ENCODE measurements at places on chromosomes 3 and 15.

DNA sequence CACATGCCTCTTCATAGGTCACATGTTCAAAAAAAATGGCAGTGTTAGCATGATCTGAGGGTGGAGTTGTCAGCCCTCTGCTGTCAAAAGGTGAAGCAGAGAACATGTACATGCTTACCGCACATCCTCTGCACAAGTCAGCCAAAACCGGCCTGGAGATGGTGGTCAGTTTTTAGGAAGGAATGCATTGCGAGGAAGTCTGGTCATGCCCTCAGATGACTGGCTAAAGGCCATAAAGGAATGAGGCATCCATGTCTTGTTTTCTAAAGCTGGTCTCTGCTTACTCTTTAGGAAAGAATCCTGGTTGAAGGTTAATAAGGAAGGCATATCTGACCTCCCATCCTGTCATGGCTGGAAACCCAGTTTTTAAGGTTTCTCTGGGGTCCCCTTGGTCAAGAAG is 292.0 kb upstream of the CCDC54 start:
- no peaks in the 10 kb centered on the region for H3K36me3 ChIP-seq
- DNase-seq: no peak
- H3K27ac ChIP-seq: no peak overlapping the region
- H3K27me3 ChIP-seq: no peaks in the 10 kb centered on the region
- H3K4me3 ChIP-seq: no peak overlapping the region

GRCh38 chr15:38085931-38086568 is 151.6 kb downstream of the TMCO5A start:
- no peaks in the 10 kb centered on the region for H3K27me3 ChIP-seq
- H3K4me3 ChIP-seq: no peak overlapping the region
- no peaks in the 10 kb centered on the region for H3K36me3 ChIP-seq

- H3K27ac ChIP-seq: no peak overlapping the region
- no peaks in the 10 kb centered on the region for H3K36me3 ChIP-seq
- DNase-seq: peak; percentile 86
Observed at GRCh38 chr3:109275702-109276293, 40.5 kb downstream of the DPPA2 start.

- no peak overlapping the region for H3K4me3 ChIP-seq
- H3K4me1 ChIP-seq: peaks cover 19% of the 10 kb centered on the region
- H3K36me3 ChIP-seq: no peaks in the 10 kb centered on the region
- no peak overlapping the region for H3K27ac ChIP-seq
- DNase-seq: no peak
- no peaks in the 10 kb centered on the region for H3K27me3 ChIP-seq
Observed at GRCh38 chr3:125148836-125149235, 63.7 kb downstream of the SLC12A8 start.

DNA sequence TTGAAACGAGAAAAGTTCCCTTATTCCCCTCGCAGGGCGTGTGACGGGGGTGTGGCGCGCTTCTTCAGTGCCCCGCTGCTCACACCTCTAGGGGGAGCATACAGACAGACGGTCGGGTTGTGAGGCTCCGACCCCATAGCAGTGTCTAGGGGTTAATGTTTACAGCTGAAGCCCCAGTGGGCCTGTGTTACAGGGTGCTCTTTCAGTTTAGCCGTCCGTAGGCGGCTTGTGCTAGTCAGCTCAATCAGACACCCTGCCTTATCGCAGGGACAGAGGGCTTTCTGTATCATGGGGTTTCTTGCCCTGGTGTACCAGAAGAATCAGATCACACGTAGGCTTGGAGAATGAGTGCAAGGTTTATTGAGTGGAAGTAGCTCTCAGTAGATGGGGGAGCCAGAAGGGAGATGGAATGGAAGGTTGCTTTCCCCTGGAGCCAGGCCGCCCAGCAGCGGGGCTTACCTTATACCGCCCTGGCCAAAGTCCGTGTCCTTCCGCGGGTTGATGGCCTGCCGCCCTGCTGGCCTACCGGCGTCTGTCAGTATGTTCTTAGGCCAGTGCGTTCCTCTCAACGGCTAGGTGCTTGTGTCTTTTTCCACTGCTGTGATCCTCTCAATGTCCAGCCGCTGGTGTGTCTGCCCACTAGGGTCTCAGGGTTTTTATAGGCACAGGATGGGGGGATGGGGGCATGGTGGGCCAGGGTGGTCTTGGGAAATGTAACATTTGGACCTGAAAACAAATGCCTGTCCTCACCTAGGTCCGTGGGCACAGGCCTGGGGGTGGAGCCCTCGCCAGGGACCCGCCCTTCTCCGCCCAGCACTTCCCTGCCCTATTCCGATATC is 32.2 kb upstream of the ACP3 start:
- no peaks in the 10 kb centered on the region for H3K36me3 ChIP-seq
- H3K4me1 ChIP-seq: peaks cover 5% of the 10 kb centered on the region
- no peak overlapping the region for H3K4me3 ChIP-seq

- DNase-seq: no peak
- H3K27me3 ChIP-seq: no peaks in the 10 kb centered on the region
- H3K4me3 ChIP-seq: no peak overlapping the region
Observed at GRCh38 chr3:79148786-79149185, 619.0 kb downstream of the ROBO1 start.

DNA sequence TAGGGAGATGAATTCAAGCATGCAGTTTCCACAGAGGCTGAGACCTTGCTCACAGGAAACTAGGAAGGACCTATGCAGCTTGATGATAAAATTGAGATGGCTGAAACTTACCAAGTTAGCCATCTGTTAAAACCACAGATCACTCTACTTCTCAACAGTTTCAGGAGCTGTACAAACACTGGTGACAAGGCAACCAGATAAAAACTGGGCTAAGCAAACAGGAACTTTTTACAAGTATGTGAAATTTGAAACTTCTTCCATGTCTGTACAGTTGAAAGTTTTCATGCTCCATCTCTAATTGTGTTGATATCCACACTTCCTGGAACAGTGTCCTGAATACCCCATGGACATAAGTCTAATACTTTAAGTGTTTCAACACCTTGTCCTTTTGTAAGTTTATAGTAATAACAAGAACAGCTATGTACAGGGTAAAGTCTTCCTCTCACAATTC is 78.2 kb downstream of the FAIM start:
- no peak for DNase-seq
- no peaks in the 10 kb centered on the region for H3K27me3 ChIP-seq
- H3K27ac ChIP-seq: no peak overlapping the region

GRCh38 chr3:85495602-85496001 is 536.8 kb downstream of the CADM2 start:
- H3K27ac ChIP-seq: no peak overlapping the region
- peak; percentile 18 for DNase-seq
- no peaks in the 10 kb centered on the region for H3K36me3 ChIP-seq
- H3K4me1 ChIP-seq: no peaks in the 10 kb centered on the region
- H3K27me3 ChIP-seq: no peaks in the 10 kb centered on the region
- H3K4me3 ChIP-seq: no peak overlapping the region

- no peak overlapping the region for H3K4me3 ChIP-seq
- H3K27me3 ChIP-seq: no peaks in the 10 kb centered on the region
- H3K4me1 ChIP-seq: no peaks in the 10 kb centered on the region
- H3K27ac ChIP-seq: no peak overlapping the region
- no peak for DNase-seq
- no peaks in the 10 kb centered on the region for H3K36me3 ChIP-seq
Observed at GRCh38 chr3:3201611-3202010, 22.1 kb upstream of the CRBN start.

GRCh38 chr3:190849607-190850006 is 12.9 kb downstream of the GMNC start:
- H3K4me1 ChIP-seq: peaks cover 8% of the 10 kb centered on the region
- DNase-seq: no peak
- no peak overlapping the region for H3K4me3 ChIP-seq

DNA sequence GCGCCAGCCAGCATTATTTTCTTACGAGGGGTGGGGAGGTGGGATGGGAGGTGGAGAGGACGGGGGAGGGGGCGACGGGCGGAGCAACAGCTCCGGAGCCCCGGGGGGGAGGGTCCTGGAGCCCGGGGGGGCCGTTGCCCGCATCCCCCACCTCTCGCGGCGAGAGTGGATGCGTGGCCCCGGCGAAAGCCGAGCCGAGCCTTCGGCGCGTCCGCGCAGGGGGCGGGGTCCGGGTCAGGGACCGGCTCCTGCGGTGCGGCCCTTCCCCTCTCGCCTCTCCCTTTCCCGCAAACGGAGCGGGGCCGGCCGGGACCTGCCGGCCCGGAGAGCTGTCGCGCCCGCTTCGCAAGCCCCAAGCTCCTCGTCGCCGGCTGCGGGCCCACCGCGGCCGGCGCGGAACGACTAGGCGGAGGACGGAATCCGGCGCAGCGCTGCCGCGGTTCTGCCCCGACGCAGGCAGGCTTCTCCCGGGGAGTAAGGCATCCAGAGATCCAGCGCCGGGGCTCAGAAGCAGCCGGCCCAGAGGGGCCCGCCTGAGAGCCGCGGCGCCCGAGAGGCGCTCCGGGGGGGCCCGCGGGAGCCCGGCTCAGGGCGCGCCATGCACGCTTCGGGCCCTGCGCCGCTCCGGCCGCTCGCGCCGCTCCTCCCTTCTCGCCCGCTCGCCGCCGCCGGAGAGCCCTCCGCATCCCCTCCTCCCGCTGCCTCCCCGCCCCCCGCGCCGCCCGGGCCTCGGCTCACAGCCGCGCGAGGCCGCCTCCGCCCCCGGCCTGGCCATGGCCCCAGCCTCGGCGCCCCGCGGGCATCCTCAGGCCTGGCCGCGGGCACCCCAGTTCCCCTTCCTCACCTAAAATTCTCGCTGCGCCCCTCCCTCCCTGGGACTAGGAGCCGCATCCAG is 459 bp upstream of the ADCY5 start:
- peak overlapping the region; percentile 85 for H3K4me3 ChIP-seq
- peaks cover 97% of the 10 kb centered on the region for H3K27me3 ChIP-seq
- peak; percentile 73 for DNase-seq
- H3K4me1 ChIP-seq: peaks cover 8% of the 10 kb centered on the region
- no peaks in the 10 kb centered on the region for H3K36me3 ChIP-seq

- H3K4me1 ChIP-seq: no peaks in the 10 kb centered on the region
- H3K27ac ChIP-seq: no peak overlapping the region
- no peak for DNase-seq
- no peaks in the 10 kb centered on the region for H3K27me3 ChIP-seq
- no peaks in the 10 kb centered on the region for H3K36me3 ChIP-seq
- H3K4me3 ChIP-seq: no peak overlapping the region
Observed at GRCh38 chr15:69222002-69222474, 61.6 kb downstream of the GLCE start.

DNA sequence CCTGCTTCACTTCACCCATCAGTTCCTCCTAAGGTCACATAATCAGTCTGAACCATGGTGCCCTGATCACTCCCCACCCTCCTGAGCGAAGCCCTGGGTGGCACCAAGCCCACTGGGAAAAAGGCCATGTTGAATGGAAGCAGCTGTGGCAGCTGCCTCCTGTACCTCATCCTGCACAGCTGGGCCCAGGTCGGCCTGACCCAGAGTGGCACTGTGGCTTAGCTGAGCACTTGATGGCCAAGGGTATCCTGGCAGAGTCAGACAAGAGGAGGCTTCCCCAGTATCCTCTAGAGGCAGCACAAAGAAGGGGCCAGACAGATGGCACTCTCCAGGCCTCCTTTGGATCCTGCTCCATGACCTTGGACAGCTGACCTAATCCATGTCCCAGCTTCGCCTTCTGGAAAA is 68.4 kb downstream of the TLE3 start:
- H3K36me3 ChIP-seq: no peaks in the 10 kb centered on the region
- H3K4me3 ChIP-seq: no peak overlapping the region
- no peak for DNase-seq
- no peaks in the 10 kb centered on the region for H3K27me3 ChIP-seq

- no peak overlapping the region for H3K4me3 ChIP-seq
- no peak for DNase-seq
- no peak overlapping the region for H3K27ac ChIP-seq
- no peaks in the 10 kb centered on the region for H3K27me3 ChIP-seq
- no peaks in the 10 kb centered on the region for H3K36me3 ChIP-seq
Observed at GRCh38 chr15:99336794-99337193, 85.5 kb downstream of the LRRC28 start.

DNA sequence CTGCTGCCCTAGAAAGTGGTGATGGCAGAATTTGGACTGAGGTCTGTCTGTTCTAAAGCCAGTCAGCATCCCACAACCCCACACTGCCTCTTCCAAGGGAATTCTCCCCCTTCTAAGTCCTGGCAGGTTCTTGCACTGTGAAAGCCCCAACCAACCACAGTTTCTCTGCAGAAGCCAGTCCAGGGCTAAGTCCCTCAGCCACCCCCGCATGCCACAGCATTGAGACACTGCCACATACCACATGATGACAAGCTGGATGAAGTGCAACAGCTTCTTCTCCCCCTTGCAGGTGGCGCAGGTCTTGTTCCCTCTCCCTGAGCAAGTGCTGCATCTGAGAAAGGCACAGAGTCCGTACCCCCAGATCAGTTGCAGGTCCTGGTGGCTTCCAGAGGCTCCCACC is 18.6 kb downstream of the SSUH2 start:
- H3K4me1 ChIP-seq: peaks cover 12% of the 10 kb centered on the region
- H3K27me3 ChIP-seq: no peaks in the 10 kb centered on the region
- no peak overlapping the region for H3K4me3 ChIP-seq
- DNase-seq: no peak
- H3K36me3 ChIP-seq: no peaks in the 10 kb centered on the region

DNA sequence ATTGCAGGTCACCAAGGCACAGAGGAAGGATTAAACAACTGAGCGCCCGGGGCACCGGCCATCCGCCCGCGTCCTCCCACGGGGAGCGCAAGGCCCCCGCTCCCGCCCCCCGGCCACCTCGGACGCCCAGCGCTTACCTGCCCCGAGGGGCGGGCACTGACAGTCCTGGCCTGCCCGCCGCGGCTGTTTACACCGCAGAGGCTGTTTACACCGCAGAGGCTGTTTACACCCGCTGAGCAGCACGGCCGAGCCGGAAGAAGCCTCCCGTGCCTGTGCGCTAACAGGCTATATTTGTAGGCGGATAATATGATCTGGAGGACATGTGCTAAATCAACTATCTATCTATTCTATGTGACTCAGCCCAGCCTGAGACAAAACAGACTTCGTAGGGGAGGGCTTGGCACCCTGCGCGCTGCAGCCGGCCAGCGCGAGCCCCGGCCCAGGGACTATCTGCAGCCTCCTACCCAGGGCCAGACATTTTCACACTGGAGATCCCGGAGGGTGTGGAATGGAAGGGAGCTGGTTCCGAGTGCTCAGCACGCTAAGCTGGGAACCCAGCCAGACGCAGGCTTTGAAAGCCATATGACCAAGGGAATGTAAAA is at the start of gene LRRC2:
Gene LRRC2 (minus strand): TSS at position 263 of the 602 bp plus-strand sequence. CDS start 14,711 bp downstream, outside the sequence.
- H3K27ac ChIP-seq: no peak within 1 kb of the TSS
- DNase-seq: peak; percentile 55
- peak within 1 kb of the TSS; percentile 58 for H3K4me3 ChIP-seq

GRCh38 chr3:123610331-123610730 is 25.5 kb upstream of the HACD2 start:
- H3K27me3 ChIP-seq: no peaks in the 10 kb centered on the region
- no peaks in the 10 kb centered on the region for H3K4me1 ChIP-seq
- no peak overlapping the region for H3K27ac ChIP-seq
- no peak overlapping the region for H3K4me3 ChIP-seq
- DNase-seq: no peak

- H3K36me3 ChIP-seq: no peaks in the 10 kb centered on the region
- no peak overlapping the region for H3K27ac ChIP-seq
- no peak for DNase-seq
- H3K4me1 ChIP-seq: peaks cover 25% of the 10 kb centered on the region
Observed at GRCh38 chr3:132380920-132381319, 36.4 kb upstream of the DNAJC13 start.

- H3K27ac ChIP-seq: no peak overlapping the region
- no peaks in the 10 kb centered on the region for H3K27me3 ChIP-seq
- no peaks in the 10 kb centered on the region for H3K36me3 ChIP-seq
- H3K4me3 ChIP-seq: no peak overlapping the region
Observed at GRCh38 chr3:194536871-194537637, 50.3 kb upstream of the ATP13A3 start.

- peaks cover 40% of the 10 kb centered on the region for H3K4me1 ChIP-seq
- H3K27ac ChIP-seq: no peak overlapping the region
- no peaks in the 10 kb centered on the region for H3K36me3 ChIP-seq
Observed at GRCh38 chr15:68078365-68078764, 24.2 kb downstream of the PIAS1 start.

Data from neural progenitor cell (in vitro differentiated cells).